ENCODE measurements at places on chromosomes 6 and 20.

- no peak for DNase-seq
Observed at GRCh38 chr6:169557887-169558286, 143.9 kb downstream of the WDR27 start.

DNA sequence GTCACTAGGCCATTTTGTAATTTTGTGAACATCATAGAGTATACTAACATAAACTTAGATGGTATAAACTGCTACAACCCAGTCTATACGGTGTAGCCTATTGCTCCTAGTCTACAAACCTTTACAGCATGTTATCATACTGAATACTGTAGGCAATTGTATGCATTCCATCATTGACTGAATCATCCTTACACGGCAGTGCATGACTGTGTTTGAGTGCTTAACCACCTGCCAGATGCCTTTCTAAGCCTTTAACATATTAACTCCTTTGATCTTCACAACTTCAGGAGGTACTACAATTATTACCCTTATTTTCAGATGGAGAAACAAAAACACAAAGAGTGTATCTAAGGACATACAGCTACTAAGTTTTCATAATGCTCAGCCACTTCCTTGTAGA is 14.0 kb downstream of the DPPA5 start:
- DNase-seq, result no peak

GRCh38 chr6:111777357-111777756 is 95.9 kb downstream of the FYN start:
- DNase-seq, result no peak

DNA sequence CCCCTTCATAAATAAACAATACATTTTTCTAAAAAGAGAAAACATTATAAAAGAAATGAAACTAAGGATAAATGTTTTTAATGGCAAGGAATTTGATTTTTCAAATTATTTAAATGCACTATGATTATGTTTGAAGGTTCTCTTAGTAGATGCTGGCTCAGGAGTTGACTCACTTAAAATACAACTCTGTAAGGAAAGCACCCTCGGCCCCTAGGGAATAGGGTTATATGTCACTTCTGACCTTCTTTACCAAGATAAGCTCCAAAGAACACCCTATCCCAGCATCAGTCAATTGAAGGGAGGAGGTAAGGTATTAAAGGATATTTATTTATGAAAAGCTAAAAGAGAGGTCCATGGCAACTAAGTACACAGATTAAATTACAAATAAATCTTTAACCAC is 6.8 kb downstream of the SNAP91 start:
- DNase-seq, result no peak

- DNase-seq, result no peak
Observed at GRCh38 chr6:140773276-140773675, 1359.4 kb upstream of the GJE1 start.

- no peak for DNase-seq
Observed at GRCh38 chr6:82711971-82712370, 348.4 kb downstream of the TPBG start.

GRCh38 chr6:26550250-26550993 is 12.3 kb downstream of the HMGN4 start:
- DNase-seq, result peak; percentile 66

DNA sequence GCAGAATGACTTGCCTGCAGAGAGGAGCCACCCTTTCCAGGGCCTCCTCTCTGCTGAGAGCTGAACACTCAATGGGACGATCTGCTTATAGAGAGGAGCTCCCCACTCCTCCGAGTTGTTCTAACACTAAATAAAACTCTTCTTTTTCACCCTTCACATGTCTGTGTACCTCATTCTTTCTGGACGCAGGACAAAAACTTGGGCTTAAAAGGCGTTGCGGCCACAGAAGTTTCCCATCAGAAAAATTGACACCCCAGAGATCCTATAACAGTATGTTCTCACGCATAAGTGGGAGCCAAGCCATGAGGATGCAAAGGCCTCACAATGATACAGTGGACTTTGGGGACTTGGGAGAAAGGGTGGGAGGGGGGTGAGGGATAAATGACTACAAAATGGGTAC is 121.2 kb downstream of the GMPR start:
- DNase-seq, result no peak

DNA sequence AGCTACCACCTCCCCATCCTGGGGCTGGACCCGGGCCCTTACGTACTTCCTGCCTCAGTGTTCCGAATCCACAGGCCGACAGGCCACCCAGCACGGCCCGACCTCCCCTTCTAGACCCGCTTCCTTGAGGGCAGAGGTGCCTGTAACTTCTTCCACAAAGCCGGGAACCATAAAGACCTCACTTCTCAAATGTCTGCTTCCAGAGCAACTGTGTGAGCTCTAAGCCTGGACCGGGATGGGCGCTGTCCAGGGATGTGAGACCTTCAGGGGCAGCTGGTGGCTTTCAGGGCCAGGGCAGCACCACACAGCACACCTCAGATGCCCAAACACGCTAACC is 9.3 kb downstream of the SLC2A4RG start:
- DNase-seq, result no peak

GRCh38 chr6:118281291-118281690 is 266.8 kb upstream of the PLN start:
- DNase-seq, result no peak

- DNase-seq, result no peak
Observed at GRCh38 chr20:56778765-56779195, 149.7 kb downstream of the TFAP2C start.

- DNase-seq, result no peak
Observed at GRCh38 chr6:133376743-133377142, 135.6 kb downstream of the EYA4 start.

DNA sequence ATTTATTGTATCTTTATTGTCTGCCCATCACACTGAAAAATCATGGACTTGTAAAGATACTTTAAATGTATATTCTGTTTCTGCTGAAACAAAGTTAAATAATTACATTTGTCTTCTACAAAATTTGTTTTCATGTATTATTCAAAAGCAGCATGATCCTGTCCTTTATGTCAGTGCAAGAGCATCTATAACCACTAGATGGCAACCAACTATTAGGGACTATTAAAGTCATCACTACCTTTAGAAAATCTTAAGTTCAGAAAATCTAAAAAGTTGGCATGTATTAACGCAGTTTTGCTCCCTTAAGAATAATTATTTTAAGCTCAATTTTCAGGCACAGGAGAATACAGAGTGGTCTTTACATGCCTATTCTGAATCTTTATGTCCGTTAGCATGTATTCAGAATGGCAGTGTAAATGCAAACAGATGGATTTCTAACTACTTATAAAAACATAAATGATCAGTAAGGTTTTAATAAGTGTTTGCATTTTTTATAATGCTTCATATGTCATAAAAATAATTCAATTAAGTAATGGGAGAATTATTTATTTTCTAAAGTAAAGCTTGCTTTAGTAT is 17.8 kb downstream of the TMEM30A start:
- no peak for DNase-seq

DNA sequence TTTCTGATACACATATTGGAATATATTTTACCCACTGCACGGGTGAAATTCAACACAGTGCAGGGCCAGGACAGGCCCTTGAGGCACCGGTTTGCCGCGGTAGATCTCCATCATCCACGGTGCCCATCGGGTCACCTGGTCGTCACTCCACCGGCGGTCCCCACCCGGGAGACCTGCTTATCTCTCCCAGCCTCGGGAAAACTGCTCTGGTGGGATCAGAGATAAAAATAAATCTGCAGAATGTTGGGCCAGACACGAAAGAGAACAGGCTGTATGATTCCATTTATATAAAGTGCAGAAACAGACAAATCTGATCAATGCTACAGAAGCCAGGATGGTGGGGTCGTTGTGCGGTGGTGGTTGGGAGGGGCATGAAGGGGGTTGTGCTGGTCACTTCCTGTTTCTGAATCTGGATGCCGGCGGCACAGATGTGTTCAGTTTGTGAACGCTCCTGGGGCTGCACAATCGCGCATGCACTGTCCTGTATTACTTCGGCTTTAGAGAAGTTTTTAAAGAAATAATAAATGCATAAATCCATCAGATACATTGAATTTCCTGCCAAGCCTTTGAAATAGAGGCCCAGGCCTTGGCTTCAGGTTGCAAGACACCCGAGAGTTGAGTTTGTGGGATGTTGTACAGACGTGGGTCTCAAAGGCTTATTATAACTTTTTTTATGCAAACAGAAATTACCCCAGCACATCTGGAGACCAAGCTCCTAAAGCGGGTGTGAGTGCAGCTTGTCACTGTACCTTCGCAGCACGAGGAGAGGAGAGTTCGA is 54.3 kb downstream of the ANKRD60 start:
- DNase-seq, result no peak

GRCh38 chr6:134883314-134883713 is 66.6 kb downstream of the ALDH8A1 start:
- no peak for DNase-seq

DNA sequence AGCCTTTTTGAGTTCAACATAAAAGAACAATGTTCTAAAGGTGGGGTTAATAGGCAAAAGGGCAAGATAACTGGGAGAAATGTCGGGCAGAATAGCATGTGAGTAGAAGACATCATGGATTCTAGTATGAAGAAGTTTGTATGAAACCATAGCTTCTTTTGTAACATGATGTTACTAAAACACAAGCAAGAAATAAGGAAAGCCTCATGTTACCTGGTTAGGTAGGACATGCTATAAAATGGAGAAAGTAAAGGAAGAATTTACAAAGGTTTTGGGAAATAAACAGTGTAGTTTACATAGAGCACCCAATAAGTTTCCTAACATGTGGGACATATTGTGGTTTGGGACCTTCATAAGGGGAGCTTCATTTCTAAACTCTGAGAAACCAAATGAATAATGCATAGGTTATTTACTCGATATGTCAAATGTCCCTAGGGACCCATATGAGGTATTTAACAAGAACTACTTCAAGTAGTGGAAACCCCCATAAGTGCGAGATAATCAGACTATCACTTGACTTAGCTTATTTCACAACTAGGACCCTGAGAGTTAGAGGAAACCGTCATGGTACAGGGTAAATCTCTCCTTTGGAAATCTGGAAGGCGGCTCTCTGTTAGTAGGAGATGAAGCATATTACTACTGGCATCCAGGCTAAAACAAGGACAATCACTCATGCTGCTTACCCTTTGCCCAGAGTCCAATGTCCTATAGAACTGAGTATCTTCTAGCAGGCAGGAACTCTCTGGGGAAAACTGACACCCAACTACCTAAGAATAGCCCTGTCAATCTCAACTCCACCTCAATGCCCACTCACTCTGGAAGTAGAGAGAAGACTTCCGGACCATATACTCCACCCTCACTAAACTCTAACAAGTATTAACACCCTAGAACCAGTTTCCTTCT is 57.5 kb downstream of the ILRUN start:
- DNase-seq, result no peak

- DNase-seq, result no peak
Observed at GRCh38 chr6:165059032-165059431, 250.4 kb downstream of the C6orf118 start.

- no peak for DNase-seq
Observed at GRCh38 chr6:130840050-130840449, 12.8 kb downstream of the SMLR1 start.

DNA sequence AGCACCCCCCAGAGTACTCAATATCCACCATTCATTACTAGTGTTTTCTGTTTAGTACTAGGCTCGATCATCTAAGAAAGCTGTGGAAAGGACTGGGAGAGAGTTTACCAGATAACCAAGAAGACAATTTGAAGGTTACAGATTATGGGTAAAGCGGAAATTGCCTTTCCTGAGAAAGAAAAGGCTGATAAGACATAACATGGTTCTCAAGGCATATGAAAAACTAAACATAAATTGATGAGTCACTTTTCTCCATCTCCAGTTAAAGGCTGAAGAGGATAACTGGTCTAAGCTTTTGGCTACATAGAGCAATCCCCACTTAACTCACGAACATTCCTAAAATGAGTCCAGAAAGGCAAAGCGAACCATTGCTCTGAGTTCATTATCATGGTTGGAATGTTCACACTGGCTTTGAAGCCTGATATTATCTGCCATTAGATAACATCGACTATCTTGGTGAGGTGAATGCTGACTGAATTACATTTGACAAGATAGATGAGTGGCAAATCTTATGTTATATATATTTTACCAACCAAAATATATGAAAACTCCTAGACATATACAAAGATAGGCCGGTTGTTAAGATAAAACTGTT is 65.8 kb downstream of the BTBD9 start:
- DNase-seq, result no peak

DNA sequence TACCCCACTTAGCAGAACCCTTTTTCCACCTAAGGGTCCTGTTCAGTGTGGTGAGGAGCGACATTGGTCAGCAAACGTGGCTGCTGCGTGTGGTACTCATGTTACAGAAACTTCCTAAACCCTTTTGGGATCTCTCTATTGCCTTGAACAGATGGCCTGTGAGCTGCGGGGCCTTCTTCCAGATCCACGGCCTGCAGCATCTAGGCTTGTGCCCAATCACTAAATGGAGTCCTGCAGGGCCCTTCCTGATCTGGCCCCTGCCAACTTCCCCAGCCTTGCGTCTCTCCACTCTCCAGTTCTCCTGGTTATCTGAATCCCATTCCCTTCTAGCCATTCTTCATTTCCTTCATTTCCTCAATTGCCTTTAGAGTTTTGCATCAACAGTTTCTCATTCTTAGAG is 85.6 kb downstream of the PDE7B start:
- no peak for DNase-seq

GRCh38 chr6:80227545-80228105 is 121.2 kb downstream of the BCKDHB start:
- DNase-seq, result no peak

DNA sequence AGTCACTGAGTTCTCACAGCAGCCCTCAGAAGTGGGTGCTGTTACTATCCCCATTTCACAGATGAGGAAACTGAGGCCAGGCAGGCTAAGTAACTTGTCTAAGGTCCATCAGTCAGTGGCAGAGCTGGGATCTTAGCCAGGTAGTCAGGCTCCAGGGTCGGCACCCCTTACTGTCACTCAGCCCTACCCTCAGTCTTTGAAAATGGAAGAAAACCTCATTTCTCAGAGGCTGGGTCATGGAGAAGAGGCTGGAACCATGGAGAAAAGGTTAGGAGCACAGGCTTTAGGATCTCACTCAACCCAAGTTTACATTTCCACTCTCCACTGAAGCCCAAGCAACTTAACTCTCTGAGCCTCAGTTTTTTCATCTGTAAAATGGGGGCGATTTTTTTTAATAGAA is 116.2 kb upstream of the SIRPG start:
- DNase-seq, result no peak

DNA sequence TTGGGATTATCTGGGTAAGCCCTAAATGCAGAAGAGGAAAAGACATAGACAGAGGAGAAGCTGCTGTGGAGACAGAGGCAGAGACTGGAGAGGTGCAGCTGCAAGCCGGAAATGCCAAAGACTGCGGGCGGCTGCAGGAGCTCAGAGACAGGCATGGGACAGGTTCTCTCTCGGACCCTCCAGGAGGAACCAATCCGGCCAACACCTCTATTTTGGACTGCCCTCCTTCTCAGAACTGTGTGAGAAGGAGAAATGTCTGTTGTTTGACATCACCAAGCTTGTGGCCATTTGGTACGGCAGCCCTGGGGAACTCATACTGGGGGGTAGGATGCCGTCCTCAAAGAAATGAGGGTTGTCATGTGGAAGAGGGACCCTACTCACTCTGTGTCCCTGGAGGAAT is 95.0 kb downstream of the DHX35 start:
- no peak for DNase-seq

- no peak for DNase-seq
Observed at GRCh38 chr6:19342616-19343015, 494.6 kb upstream of the ID4 start.

GRCh38 chr6:85923013-85923430 is 280.3 kb upstream of the SYNCRIP start:
- DNase-seq, result peak; percentile 3

GRCh38 chr6:6810727-6811126 is 222.2 kb downstream of the LY86 start:
- DNase-seq, result peak; percentile 21

All from NCI-H510A (cell line).